Thyroid gland (tissue), 4 donors: ENCODE measurements at places on chromosomes 3 and 15.
A peak's percentile ranks its signal among the peaks of the same experiment; 100 is the strongest.

- DNase-seq, result no peak
Observed at GRCh38 chr3:21938267-21938681, 187.3 kb upstream of the ZNF385D start.

GRCh38 chr3:17360991-17361390 lies 381.4 kb downstream of the TBC1D5 start:
- no peak for DNase-seq

GRCh38 chr3:195807681-195808121 lies 4.0 kb downstream of the MUC4 start:
- DNase-seq, result peak; percentile 97

DNA sequence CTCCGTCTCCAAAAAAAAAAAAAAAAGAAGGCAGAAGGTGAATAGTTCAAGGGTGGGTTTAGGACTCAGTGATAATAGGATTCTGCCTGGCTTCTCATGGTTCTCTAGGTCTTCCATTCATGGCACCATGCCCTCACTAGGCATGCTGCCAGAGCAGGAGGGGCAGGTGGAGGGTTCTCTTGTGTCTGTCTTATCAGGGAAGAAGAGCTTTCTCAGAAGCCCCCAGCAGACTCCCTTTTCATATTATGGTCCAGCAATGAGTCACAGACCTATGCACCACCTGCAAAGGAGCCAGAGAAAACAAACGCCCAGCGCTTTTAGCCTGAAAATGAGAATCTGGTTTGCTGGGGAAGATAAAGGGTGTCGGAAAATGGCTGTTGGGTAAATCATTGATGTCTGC lies 3.0 kb downstream of the CCR2 start:
- DNase-seq, result no peak

GRCh38 chr3:32106929-32107362 lies 526 bp downstream of the GPD1L start:
- peak; percentile 77 for DNase-seq

DNA sequence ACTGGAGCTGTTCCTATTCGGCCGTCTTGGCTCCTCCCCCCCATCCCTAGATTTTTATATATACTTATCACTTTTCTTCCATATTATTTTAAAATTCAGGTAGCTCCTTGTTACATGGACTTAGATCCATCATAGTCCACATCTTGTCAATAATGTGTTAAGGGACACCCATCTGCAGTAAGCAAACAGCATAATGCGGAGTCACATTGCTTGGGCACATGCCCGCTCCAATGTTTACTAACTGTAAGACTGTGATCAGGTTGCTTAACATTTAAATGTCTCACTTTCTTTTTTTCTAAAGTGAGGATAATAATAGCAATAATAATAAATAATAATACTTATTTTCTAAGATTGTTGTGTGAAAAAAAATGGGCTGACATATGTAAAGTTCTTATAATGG lies 303.2 kb upstream of the SOX14 start:
- no peak for DNase-seq

GRCh38 chr3:135366816-135367215 lies 571.8 kb downstream of the EPHB1 start:
- DNase-seq, result no peak

DNA sequence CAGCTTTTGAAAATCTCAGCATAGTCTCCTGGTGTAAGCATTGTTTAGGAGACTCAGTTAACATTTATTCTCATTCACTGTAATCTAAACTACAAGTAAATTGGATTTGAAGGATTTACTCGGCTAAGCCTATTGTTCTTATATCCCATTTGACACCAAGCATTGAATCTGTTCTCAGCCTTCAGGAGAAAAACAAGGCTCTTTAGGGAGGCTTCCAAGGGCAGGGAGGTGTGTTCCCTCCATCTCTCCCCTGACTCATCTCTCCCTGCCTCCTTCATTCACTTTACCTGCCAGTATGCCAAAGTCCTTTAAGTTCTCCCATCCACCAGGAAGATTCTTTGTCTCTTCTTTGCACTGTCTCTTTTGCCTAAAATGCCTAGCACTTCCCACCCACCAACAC lies 347.8 kb downstream of the MFSD1 start:
- DNase-seq, result no peak

- DNase-seq, result peak; percentile 34
Observed at GRCh38 chr3:112111785-112112402, 21.2 kb downstream of the GCSAM start.

- no peak for DNase-seq
Observed at GRCh38 chr3:112365636-112366035, 32.7 kb downstream of the CD200 start.

DNA sequence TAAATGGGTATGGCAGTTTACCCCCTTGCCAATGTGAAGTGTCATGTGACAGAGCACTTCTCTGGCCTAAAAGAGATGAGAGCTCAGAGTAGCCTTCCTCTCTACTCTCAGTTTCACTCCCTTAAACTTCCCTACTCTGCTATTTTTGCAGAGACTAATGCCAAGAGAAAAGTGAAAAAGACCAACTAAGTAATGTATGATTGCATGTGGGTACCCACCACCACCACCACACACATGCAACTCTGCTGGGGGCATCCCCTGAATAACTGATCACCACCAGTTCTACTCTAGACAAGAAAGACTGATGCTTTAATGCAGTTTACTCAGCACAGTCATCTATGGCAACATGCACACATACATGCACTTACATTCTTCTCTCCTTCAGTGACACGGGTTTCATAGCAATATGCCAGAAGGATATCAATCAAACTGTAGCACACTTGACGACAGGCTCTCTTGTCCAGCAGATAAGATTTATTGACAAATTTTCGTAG lies 31.3 kb downstream of the SHQ1 start:
- no peak for DNase-seq

GRCh38 chr3:27756877-27757276 lies 34.8 kb upstream of the EOMES start:
- DNase-seq, result no peak

- no peak for DNase-seq
Observed at GRCh38 chr3:169659096-169659819, 4.3 kb downstream of the MECOM start.

DNA sequence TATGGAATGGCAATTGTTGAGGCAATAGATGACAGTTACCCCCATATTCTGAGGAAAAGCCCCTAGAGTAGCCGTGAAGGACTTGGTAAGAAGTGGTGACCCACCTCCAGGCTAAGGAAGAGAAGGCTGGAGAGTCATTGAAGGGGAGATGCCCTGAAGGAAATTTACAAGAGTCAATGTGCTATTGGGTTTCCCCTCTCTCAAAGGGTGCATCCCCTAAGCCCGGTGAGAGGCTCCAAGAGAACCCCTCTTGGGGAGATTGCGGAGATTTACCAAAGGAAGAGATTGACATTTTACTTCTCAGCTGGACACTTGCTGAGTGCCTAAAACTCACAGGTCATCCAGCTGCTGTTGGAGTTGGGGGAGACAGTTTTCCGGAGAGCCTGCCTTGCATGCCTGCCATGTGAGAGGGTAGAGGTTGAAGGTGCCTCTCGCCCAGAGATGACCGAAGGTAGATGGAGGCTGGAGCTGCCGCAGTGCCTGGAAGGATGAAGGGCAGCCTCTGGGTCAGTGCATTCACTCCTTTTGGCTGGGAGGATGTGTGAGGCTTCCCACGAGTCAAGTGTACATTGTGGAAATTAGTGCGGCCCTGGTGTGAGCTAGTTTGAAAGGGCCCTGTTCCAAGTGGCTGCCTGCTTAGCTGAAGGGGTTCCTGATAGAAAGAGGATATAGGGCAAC lies 30.7 kb downstream of the MESD start:
- DNase-seq, result no peak

GRCh38 chr15:68184616-68185480 lies 20.3 kb downstream of the CALML4 start:
- no peak for DNase-seq

DNA sequence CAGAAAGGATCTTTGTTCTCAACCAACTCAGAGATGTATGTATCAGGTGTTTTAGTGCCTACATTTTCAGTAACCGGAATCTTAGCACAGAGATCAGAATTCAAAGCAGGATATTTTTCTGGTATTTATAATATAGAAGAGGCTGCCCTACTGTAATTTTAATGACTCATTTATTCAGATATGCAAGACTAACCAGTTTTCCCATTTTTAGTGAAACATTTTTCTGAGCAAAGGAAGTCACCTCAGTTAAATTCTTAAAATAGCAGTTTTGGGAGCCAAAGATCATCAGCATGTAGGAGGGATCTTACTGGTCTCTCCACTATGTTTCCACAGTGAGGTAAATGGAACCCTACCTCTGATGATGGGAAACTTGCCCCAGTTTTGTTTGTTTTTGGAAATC lies 42.0 kb downstream of the SRP14 start:
- no peak for DNase-seq

- peak; percentile 72 for DNase-seq
Observed at GRCh38 chr15:85831415-85832113, 36.8 kb upstream of the KLHL25 start.

- DNase-seq, result no peak
Observed at GRCh38 chr3:41348401-41348800, 149.1 kb downstream of the CTNNB1 start.

- no peak for DNase-seq
Observed at GRCh38 chr3:35921718-35922117, 282.4 kb downstream of the ARPP21 start.

DNA sequence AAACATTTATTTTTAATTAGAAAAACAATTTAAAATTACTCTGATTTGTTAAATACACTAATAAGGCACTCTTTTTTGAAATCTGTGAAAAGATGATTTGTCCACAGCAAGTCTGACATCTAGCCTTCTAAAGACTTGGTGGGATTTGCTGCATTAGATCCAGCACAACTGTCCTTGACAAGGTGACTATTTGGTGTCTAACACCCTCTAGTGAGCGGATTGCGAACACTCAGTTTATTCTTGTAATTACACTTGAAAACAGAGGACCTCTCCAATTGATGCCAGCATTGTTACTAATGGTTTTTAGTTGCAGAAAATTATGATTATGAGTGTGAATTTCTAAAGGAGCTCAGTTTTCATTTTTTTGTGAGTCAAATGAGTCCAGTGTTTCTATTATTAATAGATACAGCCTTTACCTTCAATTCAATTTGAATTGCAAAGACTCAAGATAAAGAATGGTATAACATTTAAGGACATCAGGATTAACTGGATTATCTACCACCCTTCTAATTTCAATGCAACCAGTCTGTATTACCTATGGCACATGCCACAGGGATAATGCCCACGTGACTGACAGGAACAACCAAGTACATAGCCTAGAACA lies 29.7 kb upstream of the STRIT1 start:
- peak; percentile 33 for DNase-seq

DNA sequence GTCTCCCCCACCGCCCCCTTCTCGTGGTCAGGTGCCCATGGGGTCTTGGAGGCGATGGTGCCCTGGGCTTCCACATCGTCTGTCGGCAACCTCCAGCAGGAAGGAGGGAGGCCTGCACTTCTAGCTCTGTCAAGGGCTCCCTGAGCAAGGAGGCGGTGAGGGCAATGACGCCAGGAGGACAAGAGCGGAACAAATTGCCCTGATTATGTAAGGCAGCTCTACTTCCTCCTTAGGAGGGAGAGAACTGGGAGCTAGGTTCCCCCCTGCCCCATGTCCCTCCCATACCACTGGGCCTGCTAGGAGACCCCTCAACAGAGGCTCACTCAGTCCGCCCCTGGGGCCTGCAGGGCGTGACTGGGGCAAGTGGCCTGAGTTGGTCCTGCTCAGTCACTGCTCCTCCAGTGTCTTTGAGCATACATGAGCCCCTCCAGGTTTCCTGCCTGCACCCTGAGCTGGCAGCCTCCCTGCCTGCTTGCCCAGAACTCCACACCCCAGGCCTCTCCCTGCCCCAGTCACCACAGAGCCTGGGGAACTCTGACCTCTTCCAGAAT lies 56.1 kb downstream of the CACNA2D2 start:
- no peak for DNase-seq

DNA sequence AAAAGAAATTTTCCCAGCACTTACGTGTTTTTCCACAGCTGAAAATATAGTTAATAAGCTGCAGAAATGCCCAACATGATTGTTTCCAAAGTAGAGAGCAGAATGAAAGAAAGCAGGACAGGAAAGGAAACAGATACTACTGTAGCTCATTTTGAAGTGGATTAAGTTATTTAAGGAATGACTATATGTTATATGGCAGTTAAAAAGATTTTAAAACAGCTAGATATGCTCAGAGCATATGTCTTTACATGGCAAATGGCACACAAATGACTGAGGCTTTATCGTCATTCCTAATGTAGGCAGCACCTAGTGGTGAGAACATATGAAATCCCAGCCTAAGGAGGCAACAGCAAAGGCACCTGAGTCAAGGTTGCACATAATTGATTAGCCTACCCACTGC lies 106.6 kb upstream of the SEMA6D start:
- DNase-seq, result no peak

GRCh38 chr3:70774641-70775040 lies 462.2 kb upstream of the MDFIC2 start:
- no peak for DNase-seq

- no peak for DNase-seq
Observed at GRCh38 chr3:193620057-193620456, 27.0 kb downstream of the OPA1 start.

DNA sequence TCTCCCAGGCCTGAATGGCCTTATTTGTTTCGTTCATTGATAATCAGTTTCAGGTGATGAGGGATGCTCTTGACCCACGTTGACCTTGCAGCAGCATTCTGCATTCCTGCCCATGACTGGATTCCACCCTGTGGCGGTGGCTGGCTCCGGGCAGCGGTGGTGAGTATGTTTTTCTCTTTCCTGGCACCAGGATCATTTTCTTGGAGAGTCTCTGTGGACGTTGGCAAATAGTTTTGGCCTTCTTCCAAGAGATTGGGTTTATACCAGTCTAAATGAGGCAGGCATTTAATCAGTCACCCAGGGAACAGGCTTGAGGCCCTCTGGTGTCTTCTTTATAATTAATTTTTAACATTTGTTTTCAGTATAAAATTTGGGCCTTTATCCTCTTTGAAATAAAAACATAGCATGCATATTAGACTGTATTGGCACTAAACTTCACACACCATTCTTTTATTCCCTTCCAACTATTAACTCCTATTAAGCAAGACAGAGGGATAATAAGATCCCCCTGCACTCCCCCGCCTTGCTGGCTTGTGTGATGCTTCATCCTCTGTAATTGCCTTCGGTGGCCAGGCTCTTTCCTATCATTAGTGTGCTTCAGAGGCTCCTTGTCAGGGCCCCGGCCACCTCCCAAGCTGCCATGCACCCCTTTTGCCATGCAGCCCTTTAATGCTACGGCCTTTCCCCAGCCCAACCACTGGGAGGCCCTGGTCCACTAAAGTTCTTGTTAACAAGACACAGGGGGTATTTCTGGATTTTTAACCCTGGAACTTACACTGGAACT lies 176.2 kb upstream of the TOPAZ1 start:
- peak; percentile 85 for DNase-seq
